Frontal cortex (tissue), 4 donors: ENCODE measurements at places on chromosomes 3 and 15. TPM values are rescaled to one million over a fixed set of nuclear protein-coding genes. Genes with fewer than 3 reads are reported as not detected.

- DNase-seq = no peak
Measured at GRCh38 chr3:140470962-140471361, 206.9 kb upstream of the TRIM42 start.

- no peak for DNase-seq
Measured at GRCh38 chr15:45635763-45636292, 999 bp downstream of the SQOR start.

DNA sequence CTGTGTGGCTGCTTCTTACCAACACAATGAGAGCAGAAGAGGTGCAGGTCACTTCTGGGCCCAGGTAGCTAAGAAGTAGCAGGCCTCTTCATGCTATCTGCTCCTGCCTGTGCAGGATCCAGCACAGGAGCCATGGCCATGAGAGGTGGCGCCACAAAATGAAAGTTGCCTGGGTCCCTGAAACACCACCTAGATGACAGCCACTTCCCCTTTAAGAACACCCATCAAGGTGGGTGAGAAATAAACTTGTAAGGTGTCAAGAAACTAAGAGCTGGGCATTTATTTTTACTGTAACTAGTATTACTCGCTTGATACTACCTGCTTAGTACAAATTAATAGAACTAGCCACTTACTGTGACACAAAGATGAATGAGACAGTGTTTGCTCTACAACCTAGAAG, 484.6 kb upstream of the TBL1XR1 start:
- no peak for DNase-seq

- no peak for DNase-seq
Measured at GRCh38 chr15:85592148-85592547, 202.6 kb downstream of the KLHL25 start.

The ZPLD1 gene
- total RNA-seq = not detected
